ENCODE measurements at places on chromosomes 13 and 19. TPM values are rescaled to one million over a fixed set of nuclear protein-coding genes. Genes with fewer than 3 reads are reported as not detected.
A peak's percentile ranks its signal among the peaks of the same experiment; 100 is the strongest.

DNA sequence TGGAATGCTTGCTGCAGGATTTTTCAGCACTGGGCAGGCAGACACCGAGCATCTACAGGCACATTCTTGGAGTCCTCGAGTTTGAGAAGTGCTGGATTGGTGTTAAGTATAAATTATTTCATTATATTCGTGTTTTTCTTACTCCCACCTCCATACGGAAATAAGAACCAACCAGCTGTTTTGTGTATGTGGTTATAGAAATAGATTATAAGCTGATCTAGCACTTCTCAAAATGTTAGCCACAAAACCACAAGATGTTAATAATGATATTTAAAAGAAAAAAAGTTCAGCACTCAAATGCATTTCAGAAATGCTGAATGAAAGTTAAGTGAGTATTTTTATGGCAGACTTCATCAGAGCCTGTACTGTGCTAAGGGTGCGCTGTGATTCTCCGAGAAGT lies 24.0 kb upstream of the TEX29 start:
- DNase-seq = no peak

DNA sequence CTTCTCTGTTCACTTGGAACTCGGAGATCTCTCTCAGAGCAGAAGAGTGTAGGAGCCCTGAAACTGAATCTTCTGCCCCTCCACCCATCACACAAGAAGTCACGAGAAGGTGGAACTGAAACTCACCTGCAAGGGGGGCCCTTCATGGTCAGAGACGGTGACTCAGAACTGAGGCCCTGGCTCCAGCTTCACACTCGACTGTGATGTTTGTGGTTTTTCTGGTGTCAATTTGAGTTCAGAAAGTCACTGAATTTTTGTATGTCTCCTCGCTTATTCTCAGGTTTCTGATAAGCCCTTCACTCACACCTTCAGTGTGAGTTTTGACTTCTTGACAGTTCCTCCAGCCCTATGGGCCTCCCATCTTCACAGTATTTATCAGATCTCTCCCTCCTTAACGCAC lies 23.1 kb downstream of the SIGLEC5 start:
- no peak for DNase-seq

- no peak for DNase-seq
Measured at GRCh38 chr13:33730619-33731018, 87.3 kb upstream of the RFC3 start.

GRCh38 chr13:43196086-43196621 lies 172.8 kb downstream of the DNAJC15 start:
- no peak for DNase-seq

- no peak for DNase-seq
Measured at GRCh38 chr13:49821216-49822009, 28.9 kb upstream of the KPNA3 start.

GRCh38 chr19:39590265-39590664 lies 12.1 kb upstream of the LGALS13 start:
- no peak for DNase-seq

GRCh38 chr13:77390391-77390790 lies 63.5 kb upstream of the MYCBP2 start:
- DNase-seq = no peak

GRCh38 chr13:63901630-63902029 lies 2486.0 kb upstream of the PCDH20 start:
- no peak for DNase-seq

DNA sequence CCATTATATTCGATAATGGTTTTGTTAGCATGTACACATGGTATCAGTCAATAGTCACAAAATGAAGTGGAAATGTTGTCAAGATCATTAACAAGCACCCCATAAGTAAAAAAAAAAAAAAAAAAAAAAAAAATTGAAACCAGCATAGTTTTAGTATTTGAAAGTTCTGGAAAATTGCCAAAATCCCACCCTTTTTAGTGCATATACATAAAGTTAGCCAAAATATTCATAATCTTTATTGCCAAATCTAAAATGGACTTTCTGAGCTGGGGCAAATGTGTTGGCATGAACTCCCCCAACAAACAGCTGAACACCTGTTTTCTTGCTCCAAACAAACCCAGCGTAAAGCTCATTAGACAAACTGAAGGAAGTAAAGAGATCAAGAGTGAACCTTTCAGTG lies 73.9 kb downstream of the MZT1 start:
- DNase-seq = no peak

GRCh38 chr19:31127134-31127967 lies 221.9 kb downstream of the TSHZ3 start:
- DNase-seq = peak; percentile 83

GRCh38 chr19:58336820-58337219 lies 10.0 kb downstream of the ZSCAN22 start:
- DNase-seq = no peak

- DNase-seq = no peak
Measured at GRCh38 chr19:9130965-9131364, 4.2 kb upstream of the OR7G3 start.

DNA sequence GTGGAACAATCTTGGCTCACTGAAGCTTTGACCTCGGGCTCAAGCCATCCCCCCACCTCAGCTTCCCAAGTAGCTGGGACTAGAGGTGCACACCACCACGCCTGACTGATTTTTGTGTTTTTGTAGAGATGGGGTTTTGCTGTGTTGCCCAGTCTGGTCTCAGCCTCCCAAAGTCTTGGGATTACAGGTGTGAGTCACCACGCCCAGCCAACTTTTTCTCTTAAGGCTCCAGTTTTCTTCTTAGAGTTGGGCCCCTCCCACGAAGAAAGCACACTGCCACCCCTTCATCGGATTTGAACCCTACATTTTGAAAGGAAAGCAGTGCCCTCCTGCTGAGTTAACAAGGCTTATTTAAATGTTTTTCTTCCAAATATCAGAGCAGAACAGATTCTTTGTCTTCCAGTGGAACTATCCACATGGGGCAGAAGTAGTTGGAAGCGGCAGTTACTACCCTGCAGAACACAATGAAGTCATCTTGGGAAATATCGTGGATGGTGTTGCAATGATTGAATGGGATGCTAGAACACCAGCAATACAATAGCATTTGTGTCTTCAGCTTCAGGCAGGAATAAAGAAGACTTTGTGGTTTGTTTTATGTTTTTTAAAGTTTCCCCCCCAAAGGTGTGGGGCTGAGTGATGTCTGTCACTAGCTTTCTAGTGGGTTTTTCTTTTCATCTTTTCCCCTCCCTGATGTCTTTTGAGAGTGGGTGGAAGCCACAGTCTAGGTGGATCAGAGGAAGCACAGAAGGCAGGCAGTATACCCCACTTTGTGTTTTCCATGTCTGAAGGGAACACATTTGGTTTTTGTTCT lies 8.9 kb downstream of the ACTN4 start:
- no peak for DNase-seq

- DNase-seq = no peak
Measured at GRCh38 chr13:46665633-46666482, 112.9 kb downstream of the LRCH1 start.

- DNase-seq = no peak
Measured at GRCh38 chr13:24192057-24192810, 31.7 kb downstream of the SPATA13 start.

- DNase-seq = peak; percentile 94
Measured at GRCh38 chr19:46471116-46471733, at the start of gene PNMA8A. Gene PNMA8A, minus strand, starts transcription at chr19:46471563. Its CDS starts 528 bp downstream, at chr19:46471035.

- no peak for DNase-seq
Measured at GRCh38 chr13:84255226-84255797, 373.0 kb upstream of the SLITRK1 start.

GRCh38 chr19:13149628-13150186 lies 468 bp downstream of the STX10 start:
- DNase-seq = no peak

DNA sequence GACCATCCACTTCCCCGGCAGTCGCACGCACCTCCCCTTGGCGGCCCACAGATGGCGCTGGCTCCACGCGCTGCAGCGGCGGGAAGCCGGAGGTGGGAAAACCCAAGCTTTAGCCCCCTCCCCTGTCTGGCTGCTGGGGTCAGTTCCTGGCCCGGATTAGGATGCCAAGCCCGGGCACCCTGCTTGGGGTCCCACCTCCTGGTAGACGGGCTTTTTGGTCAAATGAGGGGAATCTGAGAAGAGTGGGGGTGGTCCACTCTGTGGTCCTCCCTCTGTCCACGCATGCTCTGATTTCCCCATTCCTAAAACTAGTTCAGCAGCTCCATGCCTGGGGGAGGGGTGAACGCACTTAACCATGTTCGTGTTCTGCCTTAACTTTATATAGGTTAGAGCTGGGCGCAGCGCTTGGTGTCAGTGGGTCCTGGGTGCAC lies 8.1 kb upstream of the ADGRE2 start:
- DNase-seq = no peak

GRCh38 chr13:26563713-26564112 lies 6.2 kb downstream of the WASF3 start:
- no peak for DNase-seq

DNA sequence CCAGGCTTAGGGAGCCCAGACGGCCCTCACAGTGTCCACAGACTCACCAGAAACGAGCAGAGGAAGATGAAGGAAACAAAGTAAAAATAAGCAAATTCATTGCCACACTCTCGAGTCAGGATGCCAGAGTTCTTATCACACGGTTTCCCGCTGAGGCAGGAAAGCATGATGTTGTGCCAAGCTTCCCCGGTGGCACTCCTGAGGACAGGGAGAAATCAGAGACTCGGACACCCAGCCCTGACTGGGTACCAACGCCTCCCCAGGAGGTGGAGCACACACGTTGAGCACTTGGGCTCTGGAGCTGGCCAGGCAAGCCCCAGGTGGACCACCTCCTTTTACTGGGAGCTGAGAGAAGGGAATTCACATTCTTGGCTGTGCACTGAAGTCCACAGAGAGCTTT lies 81.5 kb downstream of the IER2 start:
- no peak for DNase-seq

DNA sequence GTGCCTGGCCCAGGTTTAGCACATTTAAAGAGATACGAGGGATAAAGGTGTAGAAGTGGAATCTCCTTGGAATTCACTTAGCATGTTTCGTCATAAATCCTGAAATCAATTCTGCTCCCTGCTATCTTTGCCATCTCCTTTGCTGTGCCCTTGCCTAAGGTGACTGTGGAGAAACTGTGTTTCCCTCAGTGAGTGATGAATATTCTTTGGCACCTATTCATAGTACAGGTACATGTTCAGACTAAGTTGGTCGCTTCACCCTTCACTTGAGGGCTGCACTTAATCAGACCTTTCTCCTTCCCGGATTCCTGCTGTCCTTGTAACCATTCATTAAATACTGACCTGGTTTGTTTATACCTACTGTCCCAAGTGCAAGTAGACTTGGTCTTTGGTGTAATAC lies 17.8 kb downstream of the PCCA start:
- no peak for DNase-seq

- DNase-seq = no peak
Measured at GRCh38 chr19:43966079-43966694, 15.2 kb downstream of the ZNF221 start.

ADPRHL1 gene
- total RNA-seq = 1.6 TPM

ZNF296 gene
- total RNA-seq = 0.48 TPM

RAB4B gene
- 24.5 TPM for total RNA-seq

SIGLEC9 gene
- total RNA-seq = 8.7 TPM

MBD3L2 gene
- total RNA-seq = not detected

PRTN3 gene
- total RNA-seq = not detected

CASP14 gene
- total RNA-seq = not detected

KLK1 gene
- total RNA-seq = 0.67 TPM

KLF1 gene
- 0.33 TPM for total RNA-seq

HNRNPL gene
- 191 TPM for total RNA-seq

SLC1A6 gene
- total RNA-seq = not detected

Measured in posterior vena cava (tissue), 2 donors.